ENCODE measurements at places on chromosomes 2 and 18. TPM values are rescaled to one million over a fixed set of nuclear protein-coding genes. Genes with fewer than 3 reads are reported as not detected.

DNA sequence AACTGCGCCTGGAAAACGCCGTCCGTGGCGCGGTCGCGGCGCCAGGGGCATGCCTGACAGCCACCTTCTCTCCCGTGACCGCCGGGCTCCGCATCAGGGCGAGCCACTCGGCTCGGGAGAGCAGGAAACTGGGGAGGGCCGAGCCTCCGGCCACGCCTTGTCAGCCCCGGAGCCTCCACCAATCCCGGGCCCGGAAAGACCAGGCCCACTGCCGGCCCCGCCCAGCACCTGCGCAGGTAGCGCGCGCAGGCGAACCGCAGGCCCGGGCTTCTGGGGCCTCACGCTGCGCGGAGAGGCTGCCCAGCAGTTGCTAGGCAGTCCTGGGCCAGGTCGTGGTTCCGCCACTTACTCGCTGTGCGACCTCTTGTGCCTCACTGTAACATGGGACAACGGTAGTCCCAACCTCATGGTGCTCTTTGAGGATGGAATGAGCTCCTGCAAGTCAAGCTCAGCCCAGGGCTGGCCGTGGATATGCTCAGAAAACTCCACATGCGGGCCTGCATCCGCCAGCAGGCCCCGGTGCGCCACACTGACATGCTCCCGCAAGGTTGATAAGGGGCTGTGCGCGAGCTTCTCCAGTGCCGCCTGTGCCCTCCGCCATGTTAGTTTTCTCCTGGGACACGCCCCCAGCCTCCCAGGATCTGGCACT, 97.1 kb downstream of the INHBB start:
- peaks cover 87% of the 10 kb centered on the region for H3K27me3 ChIP-seq
- H3K4me3 ChIP-seq = peak overlapping the region; percentile 67
- no peaks in the 10 kb centered on the region for H3K36me3 ChIP-seq
- no peak for DNase-seq
- H3K4me1 ChIP-seq = peaks cover 25% of the 10 kb centered on the region

DNA sequence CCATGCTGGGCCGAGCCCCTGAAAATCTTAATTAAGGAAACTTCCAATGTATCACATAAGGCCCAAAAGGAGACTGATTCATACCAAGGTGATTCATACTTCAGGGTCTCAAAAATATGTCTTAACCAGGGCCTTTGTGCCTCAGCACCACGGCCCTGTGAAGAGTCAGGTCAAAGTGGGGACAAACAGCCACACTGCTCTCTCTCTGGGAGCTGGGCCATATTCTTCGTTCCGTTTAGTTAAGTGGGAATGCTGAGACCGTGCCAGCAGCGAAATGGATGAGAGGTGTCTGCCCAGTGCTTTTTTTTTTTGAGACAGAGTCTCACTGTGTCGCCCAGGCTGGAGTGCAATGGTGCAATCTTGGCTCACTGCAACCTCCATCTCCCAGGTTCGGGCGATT, 9.3 kb upstream of the PTMA start:
- H3K4me1 ChIP-seq = peaks cover under 1% of the 10 kb centered on the region
- H3K36me3 ChIP-seq = no peaks in the 10 kb centered on the region
- no peaks in the 10 kb centered on the region for H3K27me3 ChIP-seq
- no peak overlapping the region for H3K4me3 ChIP-seq
- no peak for DNase-seq

DNA sequence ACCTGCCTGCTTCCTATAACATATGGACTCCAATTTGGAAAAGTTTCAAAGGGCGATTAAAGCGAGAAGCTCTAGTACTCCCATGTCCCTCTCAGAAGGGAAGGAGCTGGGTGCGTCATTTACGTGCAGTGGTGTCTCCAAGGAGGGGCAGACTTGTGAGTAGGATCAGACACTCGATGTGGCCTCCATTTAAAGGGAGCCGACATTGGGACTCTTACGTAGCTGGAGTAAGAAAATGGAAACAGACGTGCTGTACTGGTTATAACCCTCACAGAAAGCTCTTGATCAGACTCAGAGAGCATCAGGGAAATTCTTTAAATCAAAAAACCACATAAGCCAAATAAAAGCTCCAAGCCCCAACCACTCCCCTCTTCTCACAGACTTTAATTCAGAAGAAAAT, 198.5 kb downstream of the KLHL29 start:
- H3K36me3 ChIP-seq = no peaks in the 10 kb centered on the region
- no peak overlapping the region for H3K4me3 ChIP-seq
- no peak overlapping the region for H3K27ac ChIP-seq

DNA sequence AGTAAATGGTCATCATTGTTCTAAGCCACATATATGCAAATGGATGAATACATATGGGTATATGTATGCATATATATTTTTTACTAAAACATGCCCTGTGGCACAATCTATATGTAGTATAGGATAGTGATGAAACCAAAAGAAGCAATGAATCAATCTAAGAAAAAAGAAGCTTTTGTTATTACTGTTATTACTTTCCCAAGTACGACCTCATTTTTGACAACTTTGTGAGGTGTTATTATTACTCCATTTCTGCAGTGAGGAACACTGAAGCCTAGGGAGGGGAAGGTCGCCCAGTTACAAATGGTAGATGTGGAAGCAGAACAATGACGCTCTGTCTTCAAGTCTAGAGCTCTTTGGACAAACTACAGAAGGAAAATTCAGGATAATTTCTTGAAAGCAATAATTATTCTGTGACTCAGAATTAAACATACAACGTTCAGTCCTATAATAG, 38.3 kb downstream of the STAT4 start:
- H3K36me3 ChIP-seq = no peaks in the 10 kb centered on the region
- no peak overlapping the region for H3K27ac ChIP-seq
- no peak for DNase-seq
- H3K27me3 ChIP-seq = no peaks in the 10 kb centered on the region

GRCh38 chr2:31859959-31860358, 150.8 kb downstream of the MEMO1 start:
- H3K4me3 ChIP-seq = no peak overlapping the region
- H3K4me1 ChIP-seq = no peaks in the 10 kb centered on the region
- no peak overlapping the region for H3K27ac ChIP-seq
- DNase-seq = no peak
- no peaks in the 10 kb centered on the region for H3K36me3 ChIP-seq

- no peak overlapping the region for H3K4me3 ChIP-seq
- no peak for DNase-seq
- H3K4me1 ChIP-seq = no peaks in the 10 kb centered on the region
- no peaks in the 10 kb centered on the region for H3K27me3 ChIP-seq
These were observed 3.4 kb downstream of the SERPINB2 start for GRCh38 chr18:63890950-63891304.

DNA sequence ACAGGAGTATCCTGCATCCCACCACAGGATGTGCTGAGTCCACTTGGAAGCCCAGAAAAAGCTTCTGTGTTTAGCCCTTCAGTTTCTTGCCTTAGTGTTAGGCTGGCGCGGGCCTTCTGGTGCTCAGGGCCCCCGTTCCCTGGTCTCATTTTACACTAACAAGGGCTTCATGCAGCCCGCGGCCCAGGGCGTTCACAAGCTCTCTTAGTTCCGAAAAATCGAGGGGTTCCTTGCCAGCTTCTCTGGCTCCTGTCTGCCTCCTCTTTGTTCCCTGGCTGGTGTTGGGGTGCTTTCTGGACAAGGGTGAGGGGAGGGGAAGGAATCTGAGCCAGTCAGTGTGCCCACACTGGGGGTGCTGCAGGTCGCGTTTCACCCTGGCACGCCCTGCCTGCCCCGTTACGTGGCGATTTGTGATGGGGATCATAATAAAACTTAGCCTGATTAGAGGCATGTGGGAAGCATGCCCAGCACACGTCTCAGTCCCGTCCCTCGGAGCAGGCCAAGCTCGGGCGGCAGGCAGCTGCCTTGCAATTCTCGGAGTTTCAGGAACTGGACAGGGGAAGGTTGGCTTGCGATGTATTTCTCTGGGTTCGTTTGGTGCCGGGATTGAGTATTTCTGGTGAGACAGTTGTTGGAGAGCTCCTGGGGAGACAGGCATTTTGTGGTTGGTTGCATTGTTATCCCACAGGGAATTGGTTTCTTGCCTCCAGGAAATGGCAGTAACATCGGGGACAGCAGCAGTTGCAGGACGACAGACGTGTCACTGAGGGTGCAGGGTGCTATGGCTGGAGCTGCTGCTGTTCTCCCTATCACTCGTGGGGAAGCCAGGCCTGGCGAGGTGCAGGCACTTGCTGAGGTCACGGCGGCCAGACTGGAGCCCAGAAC, 22.9 kb downstream of the SH3BP4 start:
- H3K27ac ChIP-seq = peak overlapping the region; percentile 35
- peaks cover 7% of the 10 kb centered on the region for H3K36me3 ChIP-seq
- H3K4me3 ChIP-seq = no peak overlapping the region
- no peaks in the 10 kb centered on the region for H3K27me3 ChIP-seq

- H3K36me3 ChIP-seq = no peaks in the 10 kb centered on the region
- no peak overlapping the region for H3K27ac ChIP-seq
- H3K27me3 ChIP-seq = no peaks in the 10 kb centered on the region
- no peak for DNase-seq
These were observed 87.3 kb upstream of the OTOS start for GRCh38 chr2:240227538-240228428.

DNA sequence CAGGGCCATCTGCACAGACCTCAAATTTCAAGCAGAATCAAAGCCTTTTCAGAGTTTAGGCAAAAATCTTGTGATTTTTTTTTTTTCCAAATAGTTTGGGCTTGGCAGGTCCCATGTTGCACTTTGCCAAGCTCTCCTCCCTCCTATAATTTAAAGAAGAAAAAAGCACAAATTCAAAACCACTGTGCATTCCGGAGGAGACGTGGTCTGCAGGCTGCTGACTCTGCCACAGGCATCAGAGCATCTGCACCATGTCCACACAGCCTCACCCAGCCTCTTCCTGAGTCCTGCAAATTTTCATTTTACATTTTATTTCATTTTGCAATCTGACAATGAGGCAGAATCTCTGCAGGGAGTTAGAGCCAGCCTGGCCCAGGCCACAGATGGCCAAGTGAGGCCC, 15.7 kb upstream of the GPC1 start:
- no peak overlapping the region for H3K27ac ChIP-seq
- no peaks in the 10 kb centered on the region for H3K27me3 ChIP-seq
- no peak overlapping the region for H3K4me3 ChIP-seq
- DNase-seq = no peak

DNA sequence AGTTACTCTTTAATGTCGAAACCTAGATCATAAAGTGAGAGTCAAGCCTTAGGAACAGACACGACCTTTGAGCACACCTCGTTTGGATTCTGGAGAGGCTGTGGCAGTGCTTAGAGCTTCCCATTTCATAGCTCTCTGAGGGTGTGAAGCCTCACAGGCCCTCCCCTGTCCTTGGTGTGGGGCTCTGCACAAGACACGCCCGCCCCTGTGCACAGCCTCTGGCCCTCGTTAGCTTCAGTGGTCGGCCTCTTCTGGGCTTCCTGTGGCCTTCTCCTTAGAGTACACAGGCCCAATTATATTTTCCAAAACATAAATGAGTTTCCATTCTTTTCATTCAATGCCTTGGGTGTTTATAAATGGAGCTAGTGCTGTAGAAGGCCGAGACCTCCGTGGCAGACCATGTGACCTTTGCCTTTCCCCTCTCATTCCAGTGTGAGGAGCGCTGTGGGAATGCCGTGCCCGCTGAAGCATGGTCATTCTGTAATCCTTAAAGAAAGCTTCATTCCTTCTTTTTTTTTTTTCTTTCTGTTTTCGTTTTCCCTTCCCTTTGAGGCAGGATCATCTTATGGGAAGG, 208.6 kb downstream of the DCDC2C start:
- H3K36me3 ChIP-seq = peaks cover 22% of the 10 kb centered on the region
- peak overlapping the region; percentile 60 for H3K4me3 ChIP-seq
- peak overlapping the region; percentile 86 for H3K27ac ChIP-seq
- no peaks in the 10 kb centered on the region for H3K27me3 ChIP-seq

DNA sequence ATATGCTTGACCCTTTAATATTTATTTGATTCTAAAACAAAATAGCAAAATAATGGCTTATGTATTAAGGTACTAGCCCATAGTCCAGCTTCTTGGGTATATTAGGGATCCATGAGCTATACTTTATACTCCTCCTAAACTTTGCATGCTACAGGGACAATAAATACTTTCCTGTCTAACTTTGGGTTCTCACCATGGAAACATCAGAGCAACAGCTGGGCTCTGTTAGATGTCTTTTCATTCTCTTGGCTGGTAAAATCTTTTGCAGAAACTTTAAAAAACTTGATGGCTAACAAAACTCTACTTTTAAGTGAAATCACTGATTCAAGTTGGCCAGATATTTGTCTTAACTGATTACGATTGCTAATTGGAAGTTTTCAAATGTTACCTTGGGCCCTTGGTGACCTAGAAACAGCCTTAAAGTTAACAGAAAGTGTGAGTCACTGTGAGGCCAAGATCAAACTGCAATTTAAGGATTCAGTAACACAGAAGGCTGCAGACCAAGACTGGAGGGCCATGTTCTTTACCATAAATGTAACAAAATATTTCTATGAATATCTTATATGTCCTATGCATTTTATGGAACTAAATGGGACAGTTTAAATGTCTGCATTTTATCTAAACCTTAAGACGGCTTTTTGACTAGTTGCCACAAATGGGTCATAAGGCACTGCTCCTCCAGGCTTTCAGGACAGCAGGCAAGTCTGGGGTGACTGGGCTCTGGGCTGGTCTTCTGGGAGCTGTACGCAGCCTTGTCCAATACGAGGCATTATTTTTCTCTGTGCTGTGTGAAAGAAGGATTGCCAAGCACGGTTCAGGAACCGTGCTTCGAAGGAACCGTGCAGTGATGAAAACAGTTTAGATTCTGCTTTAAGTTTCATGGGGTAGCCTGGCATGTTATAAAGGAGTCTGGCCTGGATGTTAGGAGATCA, 188.5 kb downstream of the TPGS2 start:
- H3K4me3 ChIP-seq = no peak overlapping the region
- H3K27ac ChIP-seq = peak overlapping the region; percentile 71
- no peak for DNase-seq
- H3K4me1 ChIP-seq = peaks cover 6% of the 10 kb centered on the region

- DNase-seq = peak; percentile 23
- H3K36me3 ChIP-seq = no peaks in the 10 kb centered on the region
- peak overlapping the region; percentile 90 for H3K4me3 ChIP-seq
- peaks cover 89% of the 10 kb centered on the region for H3K27me3 ChIP-seq
These were observed 620 bp upstream of the SLC9A2 start for GRCh38 chr2:102618452-102619413.

DNA sequence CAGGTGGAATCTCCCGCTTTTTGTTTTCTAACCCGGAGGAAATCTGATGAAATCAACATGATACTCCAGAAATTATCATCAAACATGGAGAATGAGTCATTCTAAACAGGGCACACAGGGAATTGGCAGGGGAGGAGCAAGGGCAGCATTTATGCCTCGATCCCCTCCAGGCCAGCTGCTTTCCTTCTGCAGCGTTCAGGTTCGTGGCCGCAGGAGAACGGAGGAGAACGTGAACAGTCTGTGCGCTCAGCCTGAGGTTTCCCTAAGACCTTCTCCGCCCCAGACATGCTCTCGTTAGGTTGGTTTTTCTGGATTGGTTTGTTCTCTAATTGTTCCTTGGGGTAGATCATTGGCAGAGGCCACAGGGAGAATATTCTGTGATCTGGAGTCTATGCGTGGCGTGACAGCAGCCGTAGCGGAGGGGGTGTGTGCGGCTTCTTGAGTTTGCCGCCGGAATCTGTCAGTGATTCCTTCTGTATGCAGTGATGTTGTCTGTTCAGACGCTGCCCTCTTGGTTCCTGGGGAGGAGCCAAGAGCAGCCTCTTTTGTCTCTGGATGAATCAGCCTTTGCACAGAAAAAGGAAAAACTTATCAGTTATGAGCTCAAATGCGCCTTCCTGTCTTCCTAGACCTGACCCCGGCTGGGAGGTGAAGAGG, 75.9 kb downstream of the SH3BP4 start:
- DNase-seq = no peak
- peaks cover 38% of the 10 kb centered on the region for H3K4me1 ChIP-seq
- H3K27me3 ChIP-seq = peaks cover 2% of the 10 kb centered on the region
- no peak overlapping the region for H3K4me3 ChIP-seq

The AOX1 gene
- 2.8 TPM for total RNA-seq

The LONRF2 gene
- total RNA-seq = 5.2 TPM

The ADD2 gene
- total RNA-seq = 31.8 TPM

The FEV gene
- total RNA-seq = not detected

The COBLL1 gene
- 4.0 TPM for total RNA-seq
